ENCODE measurements at places on chromosomes 3 and 15.

DNA sequence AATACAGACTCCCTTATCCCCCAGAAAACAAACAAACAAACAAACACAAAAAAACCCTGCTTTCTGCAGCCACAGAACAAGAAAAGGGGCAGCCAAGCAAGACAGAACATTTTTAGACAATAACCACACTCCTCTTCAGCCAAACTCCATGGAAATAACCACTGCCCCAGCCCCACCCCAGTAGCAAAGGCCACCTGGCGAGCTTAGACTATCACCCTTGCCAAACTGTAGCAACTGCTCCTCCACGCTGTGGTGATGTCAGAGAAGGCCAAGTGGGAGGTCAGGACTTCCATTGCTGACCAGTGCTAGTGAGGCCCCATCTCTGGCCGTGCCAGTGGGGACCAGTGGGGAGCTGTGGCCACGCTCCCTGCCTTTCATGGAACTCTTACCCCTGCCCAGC, 60.3 kb upstream of the CHRNA7 start:
- no peak for DNase-seq

DNA sequence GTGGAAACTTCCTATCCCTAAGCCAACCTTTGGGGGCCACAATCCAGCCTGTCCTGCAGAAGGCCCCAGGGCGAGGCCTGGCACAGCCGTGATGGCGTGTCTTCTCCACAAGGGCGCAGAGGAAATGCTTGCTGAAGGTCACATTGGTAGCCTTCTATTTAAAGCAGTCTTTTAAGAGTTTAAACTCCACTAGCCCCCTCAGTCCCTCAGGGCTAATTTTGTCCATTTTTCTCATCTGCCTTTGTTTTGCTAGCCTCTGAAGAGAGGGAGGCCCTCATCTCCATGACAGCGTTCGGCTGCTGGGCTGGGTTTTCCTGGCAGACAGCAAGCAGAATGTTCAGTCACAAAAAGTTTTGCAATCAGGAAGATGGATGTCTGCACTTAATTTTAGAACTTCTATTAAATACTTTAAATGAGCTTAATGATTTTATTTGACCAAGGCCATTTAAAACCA, 40.8 kb downstream of the RARB start:
- DNase-seq, result no peak

GRCh38 chr3:15391007-15391406, 36.3 kb downstream of the METTL6 start:
- no peak for DNase-seq

- no peak for DNase-seq
These were observed 25.9 kb downstream of the PAQR5 start for GRCh38 chr15:69324565-69324964.

DNA sequence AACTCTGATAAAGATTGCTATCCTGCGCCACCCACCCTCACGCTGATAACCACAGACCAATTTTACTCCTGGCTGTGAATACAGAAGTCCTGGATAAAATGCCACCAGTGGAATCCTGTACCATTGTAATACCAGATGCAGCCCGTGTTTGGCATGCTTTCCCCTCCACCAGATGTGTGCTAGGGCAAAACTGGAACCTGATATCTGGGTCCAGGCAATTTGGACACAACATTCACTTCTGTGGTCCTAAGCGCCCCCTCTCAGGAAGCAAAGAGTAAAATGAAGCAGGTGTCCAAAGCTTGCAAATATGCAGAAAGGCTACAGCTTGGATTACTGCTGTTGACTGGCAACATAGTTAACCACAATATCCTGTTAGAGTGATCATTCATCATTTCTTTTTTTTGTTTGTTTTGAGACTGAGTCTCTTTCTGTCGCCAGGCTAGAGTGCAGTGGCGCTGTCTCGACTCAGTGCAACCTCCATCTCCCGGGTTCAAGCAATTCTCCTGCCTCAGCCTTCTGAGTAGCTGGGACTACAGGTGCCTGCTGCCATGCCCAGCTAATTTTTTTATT, 32.8 kb downstream of the LOXL1 start:
- no peak for DNase-seq

GRCh38 chr3:140180603-140181002, 245.6 kb downstream of the CLSTN2 start:
- no peak for DNase-seq

- no peak for DNase-seq
These were observed 26.3 kb upstream of the MITF start for GRCh38 chr3:69712933-69713332.

DNA sequence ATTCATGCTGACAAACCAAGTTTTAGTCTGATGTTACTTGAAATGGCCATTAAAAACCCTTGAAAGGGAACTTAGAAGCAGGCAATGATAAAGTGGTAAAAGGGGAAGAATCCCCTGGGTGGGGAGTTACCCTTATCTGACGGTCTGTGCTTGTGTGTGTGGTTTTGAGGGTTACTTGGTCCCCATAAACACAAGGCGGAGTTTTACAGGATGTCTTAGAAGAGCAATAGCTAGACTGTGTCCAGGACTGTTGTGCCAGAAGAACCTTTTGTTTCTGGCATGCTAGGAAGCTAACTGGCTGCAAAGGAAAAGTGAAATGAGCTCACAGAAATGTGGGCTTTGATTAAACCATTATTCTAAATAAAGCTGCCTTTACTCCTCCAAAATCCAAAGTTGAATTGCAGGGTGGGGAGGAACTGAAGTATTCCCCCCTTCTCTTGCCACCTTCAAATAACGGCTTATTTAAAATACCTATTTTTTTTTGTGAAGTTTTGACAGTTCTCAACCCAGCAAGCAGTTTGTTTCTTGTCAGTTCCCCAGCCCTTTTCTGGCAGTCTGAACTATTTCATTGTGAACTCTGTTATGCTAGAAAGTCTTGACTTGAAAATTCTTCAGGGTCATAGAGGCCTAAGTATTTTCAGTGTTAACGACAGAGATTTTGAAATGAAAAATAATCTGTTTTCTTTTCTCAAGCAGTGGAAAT, 443.5 kb downstream of the OTOL1 start:
- DNase-seq, result no peak

GRCh38 chr15:45744236-45744589, 109.4 kb downstream of the SQOR start:
- DNase-seq, result no peak

- no peak for DNase-seq
These were observed 4.7 kb downstream of the EHD4 start for GRCh38 chr15:41967506-41968206.

GRCh38 chr15:56496635-56497034, 31.7 kb upstream of the MNS1 start:
- peak; percentile 48 for DNase-seq

- DNase-seq, result no peak
These were observed 45.9 kb downstream of the RNF13 start for GRCh38 chr3:149858911-149859310.

- no peak for DNase-seq
These were observed 28.2 kb upstream of the BCL6 start for GRCh38 chr3:187773233-187774184.

DNA sequence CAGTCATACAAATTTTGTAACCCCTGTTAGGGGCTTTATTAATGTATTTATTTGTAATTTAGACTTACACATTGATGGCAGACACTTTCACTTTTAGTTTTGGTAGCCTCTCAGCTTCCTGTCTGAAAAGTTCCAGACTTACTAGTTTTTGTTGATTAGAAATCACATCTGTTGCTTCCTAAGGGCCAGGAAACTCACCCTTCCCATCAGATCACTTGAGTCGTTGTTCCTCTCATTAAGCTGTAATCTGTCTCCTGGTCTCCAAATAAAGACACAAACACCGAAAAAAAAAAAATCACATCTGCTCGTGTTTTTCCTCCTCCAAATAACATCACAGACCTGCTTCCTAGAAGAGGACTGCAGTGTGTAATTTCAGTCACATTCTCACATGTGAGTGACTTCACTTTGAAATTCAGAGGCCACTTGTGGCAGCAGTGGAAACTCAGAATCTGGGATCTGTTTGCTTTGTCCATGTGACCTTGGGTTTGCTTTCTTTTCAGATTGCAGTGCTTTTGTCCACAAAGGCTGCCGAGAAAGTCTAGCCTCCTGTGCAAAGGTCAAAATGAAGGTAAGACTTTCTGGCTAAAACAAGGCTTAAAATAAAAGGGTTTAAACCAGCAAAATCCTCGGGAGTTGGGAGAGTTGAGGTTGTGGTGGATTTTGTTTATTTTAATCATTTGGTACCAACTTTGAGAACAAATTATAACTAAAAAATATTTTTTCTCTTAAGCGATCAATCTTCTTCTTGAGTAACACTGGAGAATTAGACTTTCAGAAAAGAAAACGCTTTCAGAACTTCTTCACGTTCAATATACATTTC, 87.0 kb downstream of the KLHL25 start:
- no peak for DNase-seq

DNA sequence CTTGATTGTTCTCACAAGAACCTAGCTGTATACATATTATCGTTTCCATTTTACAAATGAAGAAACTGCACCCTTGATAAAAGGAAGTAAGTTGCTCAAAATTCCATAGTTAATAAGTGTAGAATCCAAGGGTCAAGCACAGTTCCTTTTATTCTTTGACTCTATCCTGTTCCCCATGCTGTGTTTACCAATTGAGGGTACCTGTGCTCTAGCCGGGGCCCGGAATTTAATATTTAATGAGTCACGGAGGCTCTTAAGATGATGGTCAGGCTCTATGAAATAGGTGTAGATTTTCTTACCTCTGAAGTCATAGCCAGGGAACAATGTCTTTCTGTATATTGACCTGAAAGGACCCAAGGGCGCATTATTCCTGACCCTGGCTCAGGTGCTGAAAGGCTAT, 65.2 kb downstream of the LPP start:
- no peak for DNase-seq

- no peak for DNase-seq
These were observed 294.0 kb upstream of the ATP10A start for GRCh38 chr15:26157081-26157480.

DNA sequence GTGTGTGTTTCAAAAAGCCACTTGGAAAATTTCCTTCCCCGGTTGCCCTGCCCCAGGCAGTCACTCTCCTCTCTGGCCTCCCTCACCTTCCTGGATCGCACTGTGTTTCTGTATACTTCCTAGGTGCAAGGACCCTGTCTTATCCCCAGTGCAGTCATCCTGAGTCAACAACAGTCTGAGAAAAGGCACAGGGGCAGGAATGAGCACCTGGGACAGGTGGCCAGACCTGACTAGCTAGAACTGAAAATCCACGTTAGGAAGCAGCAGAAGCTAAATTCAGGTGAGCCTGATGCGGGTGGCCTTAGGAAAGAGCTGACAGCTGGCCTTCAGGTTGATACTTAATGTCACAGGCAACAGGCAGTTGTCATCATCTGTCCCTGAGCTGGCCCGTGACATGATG, 62.9 kb upstream of the VGLL4 start:
- DNase-seq, result no peak

DNA sequence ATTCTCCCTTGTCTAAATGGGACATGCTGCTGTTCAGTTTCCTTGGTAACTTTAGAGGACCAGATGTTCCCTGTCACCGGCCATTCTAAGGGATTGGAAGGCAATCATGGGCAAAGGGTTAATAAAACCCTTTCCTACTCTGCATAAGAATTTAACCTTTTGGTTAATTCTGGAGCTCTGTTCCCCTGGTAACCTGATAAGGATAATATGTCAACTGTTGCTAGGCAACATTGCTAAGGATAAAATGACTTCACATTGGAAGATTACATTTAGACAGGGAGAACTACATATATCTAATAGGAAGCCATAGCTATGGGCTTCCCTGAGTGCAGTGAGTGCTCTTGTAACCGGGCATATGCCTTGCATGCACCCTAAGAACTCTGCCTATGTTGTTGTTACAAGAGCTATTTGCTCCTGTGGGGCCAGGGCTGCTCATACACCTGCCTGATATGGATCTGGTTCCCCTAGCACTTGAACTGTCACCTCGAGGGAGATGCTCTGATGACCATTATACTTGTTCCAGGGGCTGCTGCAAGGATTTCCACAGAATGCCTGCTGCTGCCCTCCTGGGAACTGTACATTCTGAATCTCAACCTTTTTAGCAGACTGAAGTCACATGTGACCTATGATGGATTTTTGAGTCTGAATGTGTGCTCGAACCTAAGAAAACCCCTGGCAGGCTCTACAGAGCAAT, 326.3 kb upstream of the PDZRN3 start:
- no peak for DNase-seq

Measured in epithelial cell of proximal tubule (primary cell).